ENCODE measurements at places on chromosomes 11 and 22.

DNA sequence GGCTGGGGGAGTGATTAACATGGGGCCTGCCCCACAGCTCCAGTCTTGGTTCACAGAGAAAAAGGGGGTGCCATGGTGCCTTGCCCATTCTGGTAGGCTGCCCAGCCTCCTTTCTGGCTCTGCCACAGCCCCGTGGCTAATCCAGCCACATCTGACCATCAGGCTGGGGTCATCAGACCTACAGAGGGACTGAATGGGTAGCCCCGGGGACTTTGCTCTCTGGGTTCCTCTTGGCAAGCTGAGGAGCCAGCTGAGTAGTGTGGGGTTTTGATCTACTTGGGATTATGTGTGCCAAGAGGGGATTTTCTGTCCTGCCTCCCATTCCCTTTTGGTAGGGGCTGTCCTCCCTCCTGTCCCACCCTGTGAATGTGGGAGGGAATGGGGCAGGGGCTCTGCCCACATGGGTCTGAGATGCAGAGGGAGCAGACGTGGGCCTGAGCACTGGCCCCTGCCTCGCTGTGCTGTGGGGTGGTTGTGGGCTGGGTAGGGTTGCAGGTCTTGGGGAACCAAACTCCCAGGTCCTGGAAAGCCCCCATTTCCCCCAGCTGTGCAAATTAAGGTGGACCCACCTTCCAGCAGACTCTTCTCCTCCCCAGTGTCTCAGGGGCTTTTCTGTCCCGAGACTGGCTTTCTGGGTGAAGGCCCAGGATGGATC, 32.0 kb downstream of the CD82 start:
- DNase-seq, result no peak

DNA sequence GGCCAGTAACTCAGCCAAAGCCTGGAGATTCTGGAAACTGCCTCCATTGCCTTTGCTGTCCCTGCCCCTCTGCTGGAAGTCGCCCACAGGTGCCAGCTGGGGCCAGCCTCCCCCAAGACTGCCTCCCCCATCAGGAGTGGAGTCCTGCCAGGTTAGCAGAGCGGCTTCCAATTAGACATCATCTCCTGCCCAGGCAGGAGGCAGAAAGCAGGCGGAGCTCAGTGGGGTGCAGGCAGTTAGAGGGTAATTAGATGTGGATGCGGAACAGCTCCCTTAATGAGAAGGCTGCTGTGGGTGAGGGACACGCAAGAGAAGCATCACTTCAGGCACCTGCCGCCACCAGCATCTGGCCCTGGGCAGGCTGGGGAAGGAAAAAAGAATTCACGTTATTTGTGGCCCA, 90.9 kb upstream of the TP53I11 start:
- DNase-seq, result no peak

DNA sequence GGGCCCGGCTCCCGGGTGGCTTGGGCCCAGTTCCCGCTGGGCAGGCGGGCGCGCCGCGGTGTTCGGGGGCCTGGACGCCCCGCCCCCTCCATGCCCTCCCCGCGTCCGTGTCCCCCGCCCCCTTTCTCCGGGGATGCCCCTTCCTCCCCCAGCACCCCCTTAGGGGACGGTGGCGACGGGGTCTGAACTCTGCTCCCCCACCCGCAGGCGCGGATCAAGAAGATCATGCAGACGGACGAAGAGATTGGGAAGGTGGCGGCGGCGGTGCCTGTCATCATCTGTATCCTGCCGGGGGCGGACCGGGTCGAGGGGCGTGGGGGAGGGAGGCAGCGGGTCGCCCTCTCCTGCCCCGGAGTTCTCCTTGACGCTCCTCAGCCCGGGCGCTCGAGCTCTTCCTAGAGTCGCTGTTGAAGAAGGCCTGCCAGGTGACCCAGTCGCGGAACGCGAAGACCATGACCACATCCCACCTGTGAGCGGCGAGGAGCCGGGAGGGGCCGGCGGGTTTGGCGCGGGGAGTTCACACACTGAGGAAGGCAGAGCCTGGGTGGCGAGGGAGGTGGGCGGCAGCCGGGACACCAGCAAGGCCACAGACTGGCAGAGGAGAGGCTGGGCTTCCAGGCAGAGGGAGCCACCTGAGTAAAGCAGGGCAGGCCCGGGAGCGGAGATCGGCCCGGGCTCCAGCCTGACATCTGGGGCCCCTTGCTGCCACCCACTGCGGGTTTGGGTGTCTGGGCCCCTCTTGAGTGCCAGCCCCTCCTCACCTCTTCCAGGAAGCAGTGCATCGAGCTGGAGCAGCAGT, 546 bp downstream of the DRAP1 start:
- DNase-seq, result peak; percentile 36

- DNase-seq, result no peak
Observed at GRCh38 chr11:115497303-115497702, 6.9 kb downstream of the CADM1 start.
